Mesothelial cell of epicardium (in vitro differentiated cells): ENCODE measurements at places on chromosomes 16 and 17.

GRCh38 chr17:12627781-12628451, 37.8 kb upstream of the MYOCD start:
- DNase-seq: no peak
- H3K4me1 ChIP-seq: peaks cover 19% of the 10 kb centered on the region
- no peaks in the 10 kb centered on the region for H3K27me3 ChIP-seq
- peak overlapping the region; percentile 60 for H3K27ac ChIP-seq
- H3K36me3 ChIP-seq: no peaks in the 10 kb centered on the region
- H3K4me3 ChIP-seq: no peak overlapping the region

DNA sequence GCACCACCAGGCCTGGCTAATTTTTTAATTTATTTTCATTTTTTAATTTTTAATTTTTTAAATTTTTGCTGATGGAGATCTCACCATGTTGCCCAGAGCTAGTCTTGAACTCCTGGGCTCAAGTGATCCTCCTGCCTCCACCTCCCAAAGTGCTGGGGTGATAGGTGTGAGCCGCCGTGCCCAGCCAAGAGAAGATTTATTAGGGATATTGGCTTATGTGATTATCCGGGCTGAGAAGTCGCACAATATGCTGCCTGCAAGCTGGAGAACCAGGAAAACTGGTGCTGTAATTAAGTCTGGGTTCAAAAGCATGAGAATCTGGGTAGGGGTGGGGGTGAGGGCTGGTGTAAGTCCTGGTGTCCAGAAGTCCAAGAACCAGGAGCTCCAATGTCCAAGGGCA, 2.5 kb upstream of the C16orf90 start:
- H3K36me3 ChIP-seq: no peaks in the 10 kb centered on the region
- H3K4me1 ChIP-seq: peaks cover 18% of the 10 kb centered on the region
- H3K4me3 ChIP-seq: no peak overlapping the region
- no peak overlapping the region for H3K27ac ChIP-seq

DNA sequence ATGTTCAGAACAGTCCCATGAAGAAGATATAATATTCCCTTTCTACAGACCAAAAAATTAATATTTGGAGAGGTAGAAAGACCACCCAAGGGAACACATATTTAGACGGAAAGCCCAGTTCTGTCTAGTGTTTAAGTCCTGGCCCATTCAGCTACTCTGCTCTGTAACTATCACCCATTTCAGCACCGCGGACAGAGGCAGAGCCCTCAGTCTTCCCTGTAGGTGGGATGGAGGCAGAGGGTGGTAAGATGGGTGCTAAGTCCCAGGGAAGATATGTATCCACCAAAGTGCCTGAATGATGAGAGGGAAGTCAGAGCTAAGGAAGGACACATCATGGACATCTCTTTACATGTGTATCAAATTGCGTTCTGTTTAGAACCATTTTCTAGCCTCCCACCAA, 27.8 kb upstream of the C16orf78 start:
- no peaks in the 10 kb centered on the region for H3K36me3 ChIP-seq
- H3K27me3 ChIP-seq: peaks cover 59% of the 10 kb centered on the region
- no peak overlapping the region for H3K4me3 ChIP-seq
- no peak for DNase-seq
- H3K27ac ChIP-seq: no peak overlapping the region

GRCh38 chr16:31467151-31467773, 4.7 kb upstream of the TGFB1I1 start:
- peaks cover 8% of the 10 kb centered on the region for H3K4me1 ChIP-seq
- DNase-seq: no peak
- peaks cover 2% of the 10 kb centered on the region for H3K27me3 ChIP-seq
- H3K36me3 ChIP-seq: peaks cover 20% of the 10 kb centered on the region

- DNase-seq: no peak
- no peaks in the 10 kb centered on the region for H3K36me3 ChIP-seq
- H3K27me3 ChIP-seq: peaks cover 2% of the 10 kb centered on the region
- peaks cover 2% of the 10 kb centered on the region for H3K4me1 ChIP-seq
- H3K27ac ChIP-seq: no peak overlapping the region
- H3K4me3 ChIP-seq: no peak overlapping the region
Observed at GRCh38 chr16:87149051-87149450, 168.1 kb downstream of the C16orf95 start.

DNA sequence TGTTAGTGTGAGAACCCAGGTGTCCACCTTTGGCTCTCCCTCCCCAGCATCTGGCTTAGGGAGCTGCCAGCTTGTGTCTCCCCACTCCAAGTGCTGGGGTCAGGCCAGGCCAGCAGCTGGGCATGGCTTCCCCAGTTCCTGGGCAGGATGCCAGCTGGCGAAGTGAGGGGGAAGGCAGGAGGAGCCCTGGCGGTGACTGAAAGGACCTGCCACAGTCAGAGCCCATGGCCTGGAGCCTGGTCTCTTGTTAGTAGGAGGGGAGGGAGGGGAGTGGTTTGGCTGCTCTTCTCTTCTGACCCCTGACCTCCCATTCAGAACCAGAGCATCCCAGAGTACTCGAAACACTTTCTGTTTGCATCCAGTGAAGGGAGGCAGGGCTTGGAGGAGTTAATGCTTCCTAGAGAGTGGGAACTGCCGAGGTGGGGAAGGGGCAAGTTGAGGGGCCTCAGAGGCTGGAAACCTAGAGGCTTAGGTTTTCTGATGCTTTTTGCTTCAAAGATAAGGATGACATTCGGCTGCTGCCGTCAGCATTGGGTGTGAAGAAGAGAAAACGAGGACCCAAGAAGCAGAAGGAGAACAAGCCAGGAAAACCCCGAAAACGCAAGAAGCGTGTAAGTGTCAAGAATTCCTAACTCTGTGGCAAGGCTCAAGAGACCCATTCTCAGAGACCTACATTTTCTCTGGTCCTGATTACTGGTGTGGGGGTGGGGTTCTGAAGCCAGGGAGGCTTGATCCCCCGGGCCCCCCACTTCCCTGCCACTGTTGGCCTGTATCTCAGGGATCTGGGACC, 772 bp downstream of the CHD3 start:
- no peak overlapping the region for H3K4me3 ChIP-seq
- H3K27me3 ChIP-seq: no peaks in the 10 kb centered on the region
- peaks cover 21% of the 10 kb centered on the region for H3K36me3 ChIP-seq
- peaks cover 6% of the 10 kb centered on the region for H3K4me1 ChIP-seq
- no peak overlapping the region for H3K27ac ChIP-seq
- DNase-seq: peak; percentile 77

DNA sequence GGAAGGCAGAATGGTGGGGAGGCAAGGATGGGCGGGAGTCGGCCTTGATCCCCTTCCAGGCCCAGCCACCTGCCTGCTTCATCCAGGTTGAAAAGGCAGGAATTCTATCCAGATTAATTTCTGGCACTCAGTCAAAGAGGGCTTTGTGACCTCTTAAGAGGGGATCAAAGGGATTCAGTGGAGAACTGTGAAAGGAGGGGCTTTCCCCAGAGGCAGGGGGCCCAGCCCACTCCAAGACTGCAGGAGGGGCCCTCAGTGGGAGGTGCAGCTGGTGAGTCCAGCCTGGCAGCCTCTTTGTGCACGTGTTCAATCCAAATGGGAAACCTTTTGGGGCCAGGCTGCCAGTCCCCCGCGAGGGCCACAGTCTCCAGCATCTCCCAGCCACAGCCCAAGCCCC, 148.5 kb upstream of the PLCG2 start:
- H3K27ac ChIP-seq: peak overlapping the region; percentile 58
- H3K4me3 ChIP-seq: no peak overlapping the region
- no peaks in the 10 kb centered on the region for H3K36me3 ChIP-seq

DNA sequence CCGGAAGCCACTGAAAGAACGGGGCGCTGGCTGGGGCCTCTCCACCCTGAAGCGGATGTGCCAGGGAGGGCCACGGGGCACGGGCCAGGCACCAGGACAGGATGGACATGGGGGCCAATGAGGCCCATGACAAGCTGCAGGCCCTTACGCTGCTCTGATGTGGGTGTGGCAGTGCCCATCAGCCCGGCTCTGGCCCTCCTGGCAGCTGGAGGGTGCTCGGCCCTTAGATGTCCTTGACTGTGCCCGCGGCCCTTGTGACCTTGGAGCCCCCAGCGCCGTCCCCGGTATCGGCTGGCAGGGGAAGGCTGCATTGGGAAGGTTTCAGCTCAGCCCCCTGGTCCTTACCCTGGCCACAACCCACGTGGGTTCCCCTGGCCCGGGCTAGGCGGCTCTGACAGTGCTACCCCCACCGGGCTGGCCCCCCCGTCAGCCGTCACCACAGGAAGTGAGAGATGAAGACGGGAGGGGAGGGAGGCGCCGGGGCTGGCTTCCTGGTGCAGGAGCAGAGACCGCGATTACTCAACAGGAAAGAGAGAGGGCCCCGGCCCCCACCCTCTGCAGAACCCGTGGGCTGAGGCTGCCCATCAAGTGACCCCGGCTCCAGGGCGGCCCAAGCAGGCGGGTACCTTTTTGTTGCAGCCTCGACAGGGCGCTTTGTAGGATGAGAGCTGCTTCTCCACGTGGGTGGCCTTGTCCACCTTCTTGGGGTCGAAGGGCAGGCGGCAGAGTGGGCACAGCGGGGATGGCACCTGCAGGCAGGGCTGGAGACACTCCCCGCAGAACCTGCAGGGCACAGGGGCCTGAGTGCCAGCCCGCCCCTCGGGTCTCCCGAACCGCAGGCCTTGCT, 5.3 kb downstream of the RNF166 start:
- peaks cover 13% of the 10 kb centered on the region for H3K4me1 ChIP-seq
- no peak overlapping the region for H3K4me3 ChIP-seq
- DNase-seq: no peak
- H3K36me3 ChIP-seq: no peaks in the 10 kb centered on the region

DNA sequence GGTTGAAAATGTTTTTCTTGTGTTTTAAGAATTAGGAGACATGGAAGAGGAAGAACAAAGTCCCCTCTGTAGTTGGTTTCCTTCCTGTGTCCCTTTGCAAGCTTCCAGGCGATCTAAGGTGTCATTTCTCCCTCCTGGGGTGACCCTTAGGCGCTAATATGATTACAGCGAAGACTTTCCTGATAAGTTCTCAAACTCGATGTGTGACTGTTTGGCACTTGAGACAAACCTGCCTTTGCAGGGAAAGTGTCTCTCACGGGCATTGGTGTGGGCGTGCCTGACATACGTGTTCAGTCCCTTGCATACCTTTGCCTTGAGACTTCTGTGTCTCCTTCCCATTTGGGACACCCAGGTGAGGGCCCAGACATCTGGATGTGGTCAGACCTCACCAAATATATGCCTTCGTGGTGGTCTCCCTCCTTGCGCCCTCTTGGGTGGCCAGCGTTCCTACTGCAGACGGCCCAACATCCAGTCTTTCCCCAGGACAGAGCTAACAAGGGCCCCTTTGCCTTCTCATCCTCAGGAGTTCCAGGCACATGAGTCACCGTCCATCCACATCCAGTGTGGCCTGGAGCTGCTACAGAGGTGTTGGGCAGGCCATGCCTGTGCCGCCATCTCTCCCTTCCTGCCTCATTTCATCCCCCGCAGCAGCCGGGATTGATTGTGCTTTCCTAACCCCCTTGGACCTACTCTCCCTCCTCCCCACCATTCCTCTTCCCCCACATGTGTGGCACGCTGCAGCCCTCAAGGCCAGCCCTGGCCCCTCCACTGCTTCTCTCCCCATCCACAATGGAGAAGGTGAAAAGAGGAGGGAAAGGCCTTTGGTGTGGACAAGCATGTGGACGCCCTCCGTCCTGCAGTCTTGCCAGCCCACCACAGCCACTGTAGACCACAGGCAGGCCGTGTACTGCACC, 3.1 kb upstream of the JPT2 start:
- no peak overlapping the region for H3K4me3 ChIP-seq
- no peak overlapping the region for H3K27ac ChIP-seq
- H3K36me3 ChIP-seq: peaks cover 29% of the 10 kb centered on the region
- DNase-seq: no peak
